ENCODE measurements at places on chromosomes 2 and 18. TPM values are rescaled to one million over a fixed set of nuclear protein-coding genes. Genes with fewer than 3 reads are reported as not detected.

TMEM37 gene
- polyA plus RNA-seq: 49.4 TPM

BMP10 gene
- polyA plus RNA-seq: not detected

ASXL3 gene
- 7.9 TPM for polyA plus RNA-seq

SH2D6 gene
- polyA plus RNA-seq: 0.61 TPM

SERPINB11 gene
- polyA plus RNA-seq: not detected

ACSL3 gene
- 62.7 TPM for polyA plus RNA-seq

ST8SIA3 gene
- polyA plus RNA-seq: not detected

TEX44 gene
- polyA plus RNA-seq: not detected

PLB1 gene
- 1.6 TPM for polyA plus RNA-seq

STARD6 gene
- polyA plus RNA-seq: 0.44 TPM

CHST9 gene
- polyA plus RNA-seq: 3.3 TPM

GKN2 gene
- not detected for polyA plus RNA-seq

SKOR2 gene
- 0.03 TPM for polyA plus RNA-seq

CAVIN2 gene
- 37.8 TPM for polyA plus RNA-seq

CCDC178 gene
- 1.9 TPM for polyA plus RNA-seq

CYTIP gene
- polyA plus RNA-seq: 1.7 TPM

MDH1 gene
- polyA plus RNA-seq: 385 TPM

DOCK10 gene
- 8.5 TPM for polyA plus RNA-seq

EML6 gene
- 11.8 TPM for polyA plus RNA-seq

TNS1 gene
- polyA plus RNA-seq: 56.6 TPM

TNFAIP6 gene
- 2.1 TPM for polyA plus RNA-seq

INHA gene
- polyA plus RNA-seq: 0.87 TPM

FBXO41 gene
- 2.4 TPM for polyA plus RNA-seq

DLGAP1 gene
- 5.1 TPM for polyA plus RNA-seq

DSG4 gene
- 0.01 TPM for polyA plus RNA-seq

PECR gene
- polyA plus RNA-seq: 54.7 TPM

REG3A gene
- not detected for polyA plus RNA-seq

RUFY4 gene
- polyA plus RNA-seq: 0.36 TPM

AFF3 gene
- 25.5 TPM for polyA plus RNA-seq

WNT10A gene
- polyA plus RNA-seq: 1.6 TPM

OTOS gene
- not detected for polyA plus RNA-seq

Data from renal pelvis (tissue), 12 donors.